NCI-H2081 (cell line): ENCODE measurements at places on chromosomes 12 and 14.
A peak's percentile ranks its signal among the peaks of the same experiment; 100 is the strongest.

- DNase-seq = no peak
Measured at GRCh38 chr12:42235426-42235825, 2.6 kb downstream of the YAF2 start.

- DNase-seq = no peak
Measured at GRCh38 chr14:29320286-29320685, 553.7 kb downstream of the FOXG1 start.

GRCh38 chr12:94807951-94808350, 157.6 kb upstream of the TMCC3 start:
- no peak for DNase-seq

DNA sequence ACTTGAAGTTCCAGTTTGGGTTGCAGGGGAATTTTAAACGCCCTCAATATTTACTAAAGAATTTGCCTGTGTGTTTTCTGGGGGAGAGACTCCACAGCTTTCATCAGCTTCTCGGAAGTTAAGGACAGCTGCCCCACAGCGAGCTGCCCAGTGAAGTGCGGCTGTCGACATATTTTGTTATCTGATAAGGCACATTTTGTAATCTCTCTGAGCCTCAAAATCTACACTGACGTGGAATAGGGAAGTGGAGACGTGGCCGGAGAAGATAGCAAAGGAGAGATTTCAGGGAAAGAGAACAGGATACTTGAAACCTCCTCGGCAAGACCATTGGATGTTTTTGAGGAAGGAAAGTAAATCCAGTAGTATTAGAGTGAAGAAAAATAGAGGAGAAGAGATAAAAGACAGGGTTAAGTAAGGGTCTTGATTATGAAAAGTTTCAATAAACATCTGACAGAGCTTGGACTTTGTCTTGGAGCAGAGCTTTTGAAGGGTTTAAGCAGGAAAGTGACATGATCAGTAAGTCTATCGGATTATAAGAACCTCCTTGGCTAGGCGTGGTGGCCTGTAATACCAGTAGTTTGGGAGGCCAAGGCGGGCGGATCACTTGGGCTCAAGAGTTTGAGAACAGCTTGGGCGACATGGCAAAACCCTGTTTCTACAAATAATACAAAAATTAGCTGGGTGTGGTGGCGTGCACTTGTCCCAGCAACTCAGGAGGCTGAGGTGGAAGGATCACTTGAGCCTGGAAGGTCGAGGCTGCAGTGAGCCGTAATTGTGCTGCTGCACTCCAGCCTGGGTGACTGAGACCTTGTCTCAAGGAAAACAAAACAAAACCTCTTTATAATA, 1.1 kb downstream of the POLR3B start:
- DNase-seq = no peak

- no peak for DNase-seq
Measured at GRCh38 chr14:95440496-95440895, 76.0 kb downstream of the SYNE3 start.

GRCh38 chr12:54560374-54560858, 11.0 kb downstream of the PDE1B start:
- DNase-seq = peak; percentile 67

GRCh38 chr14:56896922-56897321, 86.6 kb upstream of the OTX2 start:
- no peak for DNase-seq
